ENCODE measurements at places on chromosomes 16 and 17.

GRCh38 chr17:511001-511698 is 158.5 kb upstream of the RPH3AL start:
- no peak for DNase-seq

- DNase-seq, result no peak
Observed at GRCh38 chr16:4217204-4218131, 24.4 kb downstream of the SRL start.

GRCh38 chr16:58842156-58842555 is 108.0 kb upstream of the GOT2 start:
- DNase-seq, result no peak

DNA sequence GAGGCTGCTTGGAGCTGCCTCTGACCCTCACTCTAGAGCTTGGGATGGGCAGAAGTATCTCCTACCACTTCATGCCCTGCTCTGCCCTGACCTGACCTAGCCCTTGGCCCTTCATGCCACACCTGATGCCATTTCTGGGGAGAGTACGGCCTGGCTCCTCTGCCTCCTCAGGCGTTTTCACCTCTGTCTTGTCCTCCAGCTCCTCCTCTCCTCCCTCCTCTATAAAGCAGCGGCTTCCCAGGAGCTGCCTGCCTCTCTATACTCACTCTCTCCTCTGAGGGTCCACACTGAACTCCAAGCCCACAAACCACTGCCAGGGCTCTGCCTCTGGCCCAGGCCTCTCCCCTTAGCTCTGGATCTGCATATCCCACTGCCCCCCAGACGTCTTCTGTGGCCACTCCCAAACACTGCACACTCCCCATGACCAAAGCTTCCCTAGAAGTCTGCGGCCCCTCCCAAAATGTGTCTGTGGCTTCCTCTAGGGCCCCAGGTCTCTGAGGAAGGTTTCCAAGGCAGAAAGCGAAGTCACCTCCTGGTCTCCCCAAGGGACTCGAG is 52.6 kb downstream of the PITPNM3 start:
- DNase-seq, result no peak

DNA sequence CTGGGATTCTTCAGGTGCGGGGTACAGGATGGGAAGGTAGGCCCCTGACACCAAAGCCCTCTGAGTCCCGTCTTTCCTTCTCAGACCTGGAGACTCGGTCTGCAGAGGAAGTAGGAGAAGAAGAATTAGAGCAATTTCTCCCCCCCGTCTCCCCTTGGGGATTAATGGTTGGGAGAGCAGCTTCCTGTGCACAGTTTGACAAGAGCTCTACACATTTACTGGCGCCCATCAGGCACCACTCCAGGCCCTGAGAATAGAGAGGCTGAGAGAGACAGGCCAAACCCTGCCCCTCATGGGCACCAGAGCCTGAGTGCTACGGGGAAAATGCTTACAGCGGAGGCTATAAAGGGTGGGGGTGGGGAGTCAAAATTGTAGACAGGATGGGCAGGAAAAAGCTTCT is 3.5 kb upstream of the C16orf74 start:
- DNase-seq, result no peak

DNA sequence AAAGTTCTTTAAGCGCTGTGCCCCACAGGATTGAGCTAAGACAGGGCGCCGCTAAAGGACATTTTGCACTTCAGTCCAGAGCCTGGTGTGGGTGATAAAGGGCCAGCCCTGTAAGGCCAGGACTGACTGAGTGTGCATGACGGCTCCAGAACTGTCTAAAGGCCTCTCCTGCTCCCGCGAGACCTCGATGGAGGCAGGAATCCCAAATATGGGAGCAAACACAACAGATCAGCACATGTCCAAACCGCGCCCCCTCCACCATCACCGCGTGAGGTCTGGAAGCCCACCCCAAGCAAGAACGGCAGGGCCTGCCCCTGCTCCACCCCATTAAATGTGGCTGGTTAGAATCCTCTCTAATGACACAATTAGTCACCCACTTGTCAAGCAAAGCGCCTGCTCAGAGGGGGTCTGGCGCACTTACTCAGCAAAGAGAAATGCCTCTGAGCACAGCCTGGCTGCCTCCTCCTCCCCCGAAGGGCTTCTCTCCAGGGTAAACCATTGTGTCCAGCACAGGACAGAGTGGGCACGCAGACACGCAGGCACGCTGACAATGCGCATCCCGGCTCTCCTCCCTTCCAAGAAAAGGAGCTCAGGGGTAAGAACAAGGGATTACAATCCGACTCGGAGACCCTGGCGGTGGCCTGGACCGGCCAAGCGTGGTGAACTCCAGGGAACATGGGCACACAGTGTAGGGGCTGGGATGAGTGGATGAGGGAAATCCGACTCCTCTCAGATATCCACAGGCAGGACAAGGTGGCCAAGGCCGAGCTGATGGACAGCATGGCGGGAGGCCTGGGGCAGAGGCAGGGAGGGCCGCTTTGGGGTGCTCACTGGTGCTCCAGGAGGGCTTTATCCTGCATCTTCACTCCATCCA is 1.5 kb downstream of the MXRA7 start:
- no peak for DNase-seq

DNA sequence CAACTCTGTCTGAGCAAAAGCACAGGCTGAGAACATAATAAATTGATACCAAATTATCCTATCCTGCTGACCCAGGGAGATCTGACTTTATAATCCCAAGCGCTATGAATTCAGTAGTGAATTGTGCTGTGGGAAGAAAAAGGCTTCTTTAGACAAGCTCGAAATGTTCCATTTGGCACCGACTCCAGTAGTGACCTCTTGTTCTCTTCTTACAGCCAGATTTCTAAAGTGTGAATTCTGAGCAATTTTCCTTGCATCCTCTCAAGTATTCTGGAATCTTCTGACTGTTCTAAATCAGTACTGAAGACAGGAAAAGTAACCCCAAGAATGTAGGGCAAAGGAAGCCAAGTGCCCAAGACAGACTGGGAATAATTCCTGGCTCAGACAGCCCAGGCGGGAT is 58.2 kb downstream of the CDYL2 start:
- no peak for DNase-seq
